ENCODE measurements at places on chromosomes 11 and 22.

GRCh38 chr11:93747122-93747521 is 5.7 kb downstream of the C11orf54 start:
- DNase-seq, result no peak

- DNase-seq, result peak; percentile 6
These were observed 21.6 kb downstream of the SVIP start for GRCh38 chr11:22807855-22808570.

GRCh38 chr11:118621071-118621783 is 13.8 kb downstream of the PHLDB1 start:
- DNase-seq, result peak; percentile 73

DNA sequence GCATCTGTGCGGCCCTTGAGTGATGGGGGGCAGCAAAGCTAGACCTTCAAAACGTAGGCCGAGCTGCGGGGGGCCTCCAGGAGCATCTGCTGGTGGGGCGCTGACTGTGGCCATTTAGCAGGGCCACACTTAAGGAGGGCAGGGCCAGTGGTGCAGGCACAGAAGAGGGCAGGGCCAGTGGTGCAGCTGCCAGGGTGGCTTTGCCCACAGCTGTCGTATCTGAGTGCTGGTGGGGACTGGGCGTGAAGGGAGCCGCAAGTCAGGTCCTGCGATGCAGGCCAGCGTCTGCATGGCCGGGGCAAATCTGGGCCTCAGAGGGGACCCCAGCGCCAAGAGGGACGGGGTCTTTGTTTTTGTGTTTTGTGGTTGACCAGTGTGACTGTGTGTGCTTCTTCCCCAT is 27.7 kb downstream of the RNH1 start:
- no peak for DNase-seq

DNA sequence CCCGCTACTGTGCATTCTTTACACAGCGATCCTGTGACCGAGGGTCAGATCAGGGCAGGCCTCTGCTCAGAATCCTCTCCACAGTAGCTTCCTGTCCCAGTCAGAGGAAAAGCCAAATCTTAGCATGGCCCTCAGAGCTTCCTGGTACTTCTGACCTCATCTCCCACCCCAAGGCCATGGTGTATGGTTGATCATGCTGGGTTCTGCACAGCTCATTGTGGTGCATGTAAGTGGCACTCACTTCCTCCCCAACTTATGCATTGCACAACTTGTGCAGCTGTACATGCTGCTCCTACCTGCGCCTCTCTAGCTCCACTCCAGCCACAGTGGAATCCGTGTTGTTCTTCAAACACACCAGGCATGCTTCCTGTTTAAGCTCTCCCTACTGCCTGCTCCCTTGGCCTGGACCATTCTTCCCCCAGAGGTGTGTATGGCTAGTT is 20.3 kb downstream of the BMAL1 start:
- DNase-seq, result peak; percentile 66

- DNase-seq, result no peak
These were observed 260.0 kb downstream of the KCNA4 start for GRCh38 chr11:29756871-29757270.

- DNase-seq, result no peak
These were observed 58.8 kb upstream of the SLC36A4 start for GRCh38 chr11:93256623-93257022.

GRCh38 chr11:61917334-61918109 is at the start of gene RAB3IL1:
TSS of gene RAB3IL1 (minus strand) at chr11:61917566. CDS start at chr11:61917367, 199 bp downstream.
- peak; percentile 58 for DNase-seq

DNA sequence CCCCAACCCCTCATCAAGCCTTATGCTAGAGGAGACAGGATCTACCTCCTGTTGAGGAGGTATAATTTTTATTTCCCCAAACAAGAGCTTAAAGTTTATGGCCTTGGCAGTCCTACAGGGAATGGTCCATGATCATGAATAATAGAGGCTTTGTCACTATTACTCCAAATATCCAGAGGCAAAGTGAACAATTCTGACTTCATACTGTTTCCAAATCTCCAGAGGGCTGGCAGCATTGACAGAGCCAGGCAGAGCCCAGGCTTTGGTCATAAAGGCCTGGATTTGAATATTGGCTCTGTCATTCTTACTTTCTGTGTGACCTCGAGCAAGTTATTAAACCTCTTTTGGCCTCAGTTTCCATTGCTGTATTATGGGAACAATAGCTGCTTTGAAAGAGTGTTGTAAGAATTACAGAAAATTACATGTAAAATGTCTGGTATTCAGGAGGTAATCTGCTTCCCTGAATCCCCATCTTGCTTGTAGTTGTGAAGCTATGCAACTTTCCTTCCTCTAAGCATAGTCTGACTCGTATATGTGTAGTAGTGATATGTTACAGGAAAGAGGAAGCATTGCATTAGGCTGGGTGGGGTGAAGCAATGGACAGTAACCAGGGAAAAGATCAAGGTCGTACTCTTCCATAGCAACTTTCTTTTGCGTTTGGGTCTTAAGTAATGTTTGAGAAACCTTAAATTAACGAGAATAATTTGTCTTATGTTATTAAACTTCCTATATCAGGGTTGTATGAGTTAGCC is 88.8 kb downstream of the CD44 start:
- DNase-seq, result peak; percentile 92

- DNase-seq, result peak; percentile 25
These were observed 44.0 kb downstream of the PIK3C2A start for GRCh38 chr11:17163736-17164135.

- no peak for DNase-seq
These were observed 3.1 kb downstream of the PRDX5 start for GRCh38 chr11:64321026-64321425.

DNA sequence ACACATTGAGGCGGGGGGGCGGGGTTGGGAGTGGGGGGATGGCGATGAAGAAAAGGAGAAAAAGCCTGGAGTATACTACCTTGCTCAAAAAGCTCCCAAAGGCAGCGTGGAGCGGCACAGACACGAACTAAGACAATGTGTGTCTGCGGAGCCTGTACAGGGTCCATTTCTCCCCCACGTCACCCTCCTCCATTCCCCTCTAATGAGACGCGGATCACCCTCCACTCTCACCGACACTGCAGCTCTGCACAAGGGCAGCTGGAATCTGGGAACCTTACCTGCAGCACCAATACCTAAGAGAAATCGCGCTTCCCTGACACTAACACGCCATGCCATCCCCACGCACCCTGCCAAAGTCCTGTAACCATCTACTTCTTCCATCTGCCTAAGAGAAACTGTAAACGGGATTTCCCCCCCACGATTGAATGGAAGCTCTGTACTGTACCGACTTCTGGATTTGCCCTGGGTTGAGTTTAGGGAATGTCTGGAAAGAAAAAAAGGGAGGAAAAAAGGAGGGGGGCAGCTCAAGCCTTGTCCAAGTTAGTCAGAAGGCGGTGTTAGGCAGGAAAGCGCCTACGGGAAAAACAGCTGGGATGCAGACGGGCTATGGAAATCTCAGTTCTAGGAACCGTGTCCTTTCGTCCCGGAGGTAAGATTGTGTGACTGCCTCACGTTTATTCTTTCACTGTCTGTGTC is 125.7 kb upstream of the C11orf58 start:
- no peak for DNase-seq

DNA sequence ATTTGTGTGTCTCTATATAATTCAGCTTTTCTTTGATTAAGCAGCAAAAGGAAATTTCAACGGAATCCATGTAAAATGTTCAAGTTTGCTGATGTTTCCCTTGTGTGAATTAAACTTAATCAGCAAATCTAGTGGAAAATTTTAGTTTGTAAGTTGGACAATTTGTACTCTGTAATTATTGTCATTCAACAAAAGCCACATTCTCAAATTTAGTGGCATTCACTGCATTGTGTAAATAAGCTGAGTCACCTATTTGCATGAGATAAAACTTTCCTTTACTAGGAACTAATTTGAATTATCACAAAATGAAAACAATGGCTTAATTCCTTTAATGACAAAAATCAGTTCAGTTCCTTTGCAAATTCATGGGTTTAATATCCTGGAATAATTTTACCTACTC is 784.2 kb upstream of the CCDC179 start:
- no peak for DNase-seq

DNA sequence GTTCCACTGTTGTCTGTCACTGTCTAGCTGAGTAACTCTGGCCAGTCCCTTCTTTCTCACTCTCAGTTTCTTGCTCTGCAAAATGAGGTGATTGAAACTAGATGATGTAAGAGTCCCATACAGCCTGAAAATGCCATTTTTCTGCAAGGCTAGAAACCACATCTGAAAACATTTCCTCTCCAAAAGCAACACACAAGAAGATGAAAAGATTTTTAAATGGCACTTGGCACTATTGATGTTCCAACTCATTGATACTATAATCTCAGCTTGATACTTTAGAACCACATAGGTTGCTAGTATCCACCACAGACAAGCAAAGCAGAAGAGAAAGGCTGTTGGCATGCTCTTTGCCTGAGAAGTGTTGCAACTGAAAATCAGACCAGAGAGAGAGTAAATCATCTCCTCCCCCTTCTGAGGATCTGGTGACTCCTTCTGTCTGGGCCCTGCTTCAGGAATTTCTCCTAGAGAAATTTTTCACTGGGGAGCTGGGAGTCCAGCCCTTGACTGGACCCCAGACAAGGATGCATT is 1217.9 kb downstream of the LRRC4C start:
- DNase-seq, result no peak
